ENCODE measurements at places on chromosomes 7 and 10. TPM values are rescaled to one million over a fixed set of nuclear protein-coding genes. Genes with fewer than 3 reads are reported as not detected.

Gene CDCA7L
- total RNA-seq, result 48.2 TPM

Gene INMT
- total RNA-seq, result 0.40 TPM

Gene HSPA12A
- 0.05 TPM for total RNA-seq

Gene RPS24
- total RNA-seq, result 1,304 TPM

Gene ACTL6B
- total RNA-seq, result not detected

Gene SPDYE11
- total RNA-seq, result not detected

Gene CUZD1
- 2.1 TPM for total RNA-seq
